NCI-H1092 (cell line): ENCODE measurements at places on chromosomes 12 and 14.

DNA sequence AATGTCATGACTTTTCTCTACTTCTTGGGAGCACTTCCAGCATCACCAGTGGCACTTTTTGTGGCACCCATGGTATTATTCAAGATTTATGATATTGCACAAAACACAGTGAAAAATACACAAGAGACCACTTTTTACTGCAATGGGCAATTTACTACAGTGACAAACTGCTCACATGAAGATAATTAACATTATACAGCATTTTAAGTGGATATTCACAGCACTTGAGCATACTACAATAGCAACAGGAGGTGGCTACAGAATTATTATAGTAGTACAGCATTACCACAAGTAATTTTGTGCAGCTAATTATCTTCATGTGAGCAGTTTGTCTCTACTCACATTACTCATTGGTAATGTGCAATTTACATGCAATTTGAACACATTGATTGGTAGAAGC lies 18.3 kb downstream of the IL26 start:
- no peak for DNase-seq

DNA sequence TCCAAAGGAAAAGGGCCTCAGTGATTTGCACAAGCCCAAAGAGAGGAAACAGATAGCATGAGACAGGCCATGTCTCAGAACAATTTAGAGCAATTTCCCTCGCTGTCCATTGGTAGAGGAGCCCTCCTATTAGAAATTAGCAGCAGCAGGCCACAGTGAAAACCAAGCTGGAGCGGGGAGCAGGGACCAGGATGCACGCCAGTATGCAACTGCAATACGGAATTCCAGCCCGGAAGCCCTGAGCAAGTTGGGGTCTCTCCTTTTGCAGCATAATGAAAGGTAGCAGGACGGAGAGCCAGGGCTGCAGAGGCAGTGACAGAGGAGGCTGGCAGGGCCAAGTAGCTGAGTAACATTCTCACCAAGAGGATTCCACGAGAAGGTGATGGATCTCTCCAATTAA lies 84.9 kb upstream of the CLMN start:
- DNase-seq = no peak

DNA sequence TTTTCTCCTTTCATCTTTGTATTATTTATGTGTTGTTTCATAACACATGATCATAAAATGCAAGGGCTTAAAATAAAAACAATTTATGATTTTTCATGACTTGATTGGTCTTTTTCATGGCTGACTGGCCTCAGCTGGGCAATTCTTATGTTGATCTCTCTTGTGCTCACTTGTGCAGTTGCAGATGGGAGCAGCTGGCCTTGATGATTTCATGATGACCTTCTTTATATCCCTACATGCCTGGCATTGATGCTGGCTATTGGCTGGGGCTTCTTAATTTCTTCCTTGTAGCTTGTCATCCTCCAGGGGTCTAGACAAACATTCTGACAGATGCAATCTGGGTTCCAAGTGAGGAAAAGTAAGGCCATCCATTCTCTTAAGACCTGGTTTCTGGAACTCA lies 1832.8 kb upstream of the FLRT2 start:
- DNase-seq = no peak

DNA sequence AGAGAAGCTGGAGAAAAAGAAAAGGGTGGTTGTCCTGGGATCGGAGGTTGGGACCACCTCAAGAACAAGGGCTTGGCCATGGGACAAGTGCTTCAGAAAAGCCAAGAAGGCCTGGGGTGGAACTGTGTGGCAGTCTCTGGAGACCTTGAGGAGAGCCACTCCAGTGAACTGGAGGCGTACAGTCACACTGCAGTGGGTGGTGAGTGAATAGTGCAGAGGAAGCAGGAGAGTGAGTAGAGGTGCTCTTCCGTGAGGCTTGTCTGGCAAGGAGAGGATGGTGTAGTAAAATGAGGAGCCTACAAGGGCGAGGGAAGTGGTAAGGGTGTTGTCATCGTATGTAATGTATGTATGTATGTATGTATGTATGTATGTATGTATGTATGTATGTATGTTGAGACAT lies 20.9 kb downstream of the RASSF3 start:
- no peak for DNase-seq

GRCh38 chr14:74501135-74501614 lies 7.6 kb downstream of the ISCA2 start:
- peak; percentile 21 for DNase-seq

DNA sequence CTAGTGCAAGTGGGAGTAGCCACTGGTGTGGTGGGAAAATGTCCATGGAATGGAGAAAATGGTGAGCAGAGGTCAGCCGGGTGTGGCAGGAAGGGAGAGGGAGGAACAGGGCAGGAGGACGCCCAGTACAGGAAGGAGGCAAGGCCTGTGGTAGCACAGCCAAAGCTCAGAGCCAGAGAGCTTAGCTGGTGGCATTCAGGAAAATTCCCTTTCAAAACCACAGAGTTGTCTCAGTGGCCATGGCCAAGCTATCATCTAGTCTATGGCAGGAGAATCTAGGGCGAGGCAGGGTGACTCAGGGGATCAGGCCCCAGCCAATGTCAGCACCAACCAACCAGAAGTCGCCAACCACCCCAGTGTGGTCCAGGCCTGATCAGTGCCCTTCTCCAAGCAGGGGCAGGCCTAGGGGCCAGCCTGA lies 67.7 kb upstream of the DDX11 start:
- no peak for DNase-seq

DNA sequence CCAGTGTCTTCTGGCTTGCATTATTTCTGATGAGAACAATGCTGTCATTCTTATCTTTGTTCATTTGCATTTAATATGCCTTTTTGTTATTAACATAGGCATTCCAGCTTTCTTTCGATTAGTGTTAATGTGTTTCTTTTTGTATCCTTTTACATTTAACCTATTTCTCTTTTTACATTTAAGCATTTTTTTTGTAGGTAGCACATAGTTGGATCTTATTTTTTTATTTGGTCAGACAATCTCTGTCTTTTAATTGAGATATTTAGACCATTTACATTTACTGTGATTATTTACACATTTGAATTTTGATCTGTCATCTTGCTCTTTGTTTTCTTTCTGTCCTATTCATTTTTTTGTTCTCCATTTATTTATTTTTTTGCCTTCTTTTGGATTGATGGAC lies 14.5 kb upstream of the KIF26A start:
- DNase-seq = no peak

- no peak for DNase-seq
Observed at GRCh38 chr14:47988175-47988574, 312.8 kb upstream of the MDGA2 start.

- no peak for DNase-seq
Observed at GRCh38 chr12:131869871-131870418, 24.5 kb upstream of the ULK1 start.

DNA sequence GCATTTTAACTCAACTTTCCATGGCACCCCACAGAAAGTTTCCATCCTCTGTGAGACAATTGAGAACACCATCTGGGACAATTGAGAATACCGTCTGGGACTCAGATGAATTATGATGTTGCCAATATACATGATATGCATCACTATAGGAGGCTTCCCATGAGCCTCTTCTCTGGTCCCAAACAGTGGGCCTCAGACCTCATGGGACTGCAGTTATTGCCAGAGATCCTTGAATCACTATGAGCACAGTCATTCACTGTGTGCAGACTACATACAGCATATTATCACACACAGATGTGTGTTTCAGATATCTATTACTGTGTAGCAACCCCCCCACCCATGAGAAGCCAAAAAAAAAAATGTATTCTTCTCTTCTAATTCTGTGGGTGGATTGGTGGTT lies 134.4 kb downstream of the GXYLT1 start:
- DNase-seq = no peak

- DNase-seq = no peak
Observed at GRCh38 chr14:68513137-68513536, 279.7 kb downstream of the ZFP36L1 start.

DNA sequence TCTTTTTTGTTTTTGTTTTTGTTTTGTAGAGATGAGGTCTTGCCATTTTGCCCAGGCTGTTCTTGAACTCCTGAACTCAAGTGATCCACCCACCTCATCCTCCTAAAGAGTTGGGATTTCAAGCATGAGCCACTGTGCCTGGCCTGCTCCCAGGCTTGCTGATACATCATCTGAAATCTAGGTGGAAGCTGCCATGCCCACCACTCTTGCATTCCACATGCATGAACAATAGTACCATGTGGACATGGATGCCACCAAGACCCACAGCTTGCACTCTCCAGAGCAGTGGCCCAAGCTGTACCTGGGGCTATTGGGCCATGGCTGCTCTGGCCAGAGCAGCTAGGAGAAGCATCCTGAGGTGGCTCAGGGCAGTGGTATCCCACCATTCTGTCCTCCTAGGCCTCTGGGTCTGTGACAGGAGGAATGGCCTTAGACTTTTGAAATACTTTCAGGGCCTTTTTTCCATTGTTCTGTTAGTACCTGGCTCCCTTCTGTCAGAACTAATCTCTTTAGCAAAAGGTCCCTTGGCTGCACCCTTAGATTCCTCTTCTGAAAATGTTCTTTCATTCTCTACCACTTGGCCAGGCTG lies 13.7 kb downstream of the FLVCR2 start:
- no peak for DNase-seq

- DNase-seq = no peak
Observed at GRCh38 chr12:30782316-30783173, 27.8 kb upstream of the CAPRIN2 start.

DNA sequence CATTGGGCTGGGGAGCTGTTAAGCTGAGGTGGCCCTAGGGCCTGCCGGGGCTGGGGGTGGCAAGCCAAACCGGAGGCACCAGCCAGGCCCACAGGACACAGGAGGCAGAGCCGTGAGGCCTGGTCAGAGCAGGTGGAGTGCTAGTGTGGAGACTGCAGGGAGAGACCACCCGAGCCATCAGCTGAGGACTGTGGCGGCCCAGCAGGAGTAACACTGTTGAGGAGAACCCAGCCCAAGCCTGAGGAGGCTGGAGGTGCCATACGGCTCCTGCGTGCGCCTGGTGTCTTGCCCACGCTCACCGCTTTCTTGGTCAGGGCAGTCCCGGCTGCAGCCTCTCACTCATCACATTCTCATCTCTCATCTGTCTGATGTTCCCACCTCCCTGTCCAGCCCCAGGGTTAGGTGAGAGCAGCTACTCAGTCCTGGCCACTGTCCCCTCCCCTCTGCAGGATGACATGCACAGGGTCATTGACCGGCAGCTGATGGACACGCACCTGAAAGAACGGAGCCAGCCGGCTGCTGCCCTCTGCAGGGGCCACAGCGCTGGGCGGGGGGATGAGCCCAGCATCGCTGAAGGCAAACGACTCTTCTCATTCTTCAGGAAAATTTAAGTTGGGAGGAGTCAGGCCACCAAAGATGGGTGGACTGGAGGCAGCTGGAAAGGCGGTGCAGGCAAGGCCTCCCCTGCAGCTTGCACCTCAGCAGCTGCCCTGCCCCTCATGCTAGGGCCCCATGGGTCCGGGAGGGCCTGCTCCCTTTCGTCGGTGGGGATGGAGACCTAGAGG lies 23.8 kb downstream of the RAB35 start:
- no peak for DNase-seq

- no peak for DNase-seq
Observed at GRCh38 chr12:49432616-49433015, 65.4 kb downstream of the SPATS2 start.

DNA sequence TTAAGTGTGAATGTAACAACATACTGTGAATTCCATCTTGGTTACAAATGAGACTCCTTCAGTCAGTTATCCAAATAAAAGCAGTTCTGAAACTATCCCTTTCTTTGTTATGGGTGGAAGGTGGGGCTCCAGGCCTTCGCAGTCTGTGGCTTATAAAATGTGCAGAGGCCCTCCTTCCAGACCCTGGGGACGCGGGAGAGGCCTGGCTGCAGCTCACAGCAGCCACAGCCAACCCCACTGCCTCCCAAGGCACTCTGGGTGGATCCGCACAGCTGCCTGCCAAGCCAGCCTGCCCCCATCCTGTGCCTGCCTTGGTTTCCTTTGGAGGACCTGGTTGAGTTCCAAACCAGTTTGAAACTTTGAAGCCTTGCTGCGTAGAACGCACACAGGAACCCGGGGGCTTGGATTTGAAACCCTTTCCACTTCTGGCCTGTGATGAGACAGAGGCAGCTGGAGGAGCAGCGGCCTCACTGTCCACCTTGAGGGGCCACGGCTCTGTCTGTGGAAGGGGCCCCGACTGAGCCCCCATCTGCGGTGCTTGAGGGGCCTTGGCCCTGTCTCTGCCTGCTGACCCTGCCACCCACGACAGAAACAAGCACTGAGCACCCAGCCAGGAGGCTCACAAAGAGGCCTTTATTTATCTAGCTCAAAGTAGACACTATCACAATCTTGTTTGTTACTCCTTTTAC lies 30.4 kb downstream of the CCNK start:
- no peak for DNase-seq

- DNase-seq = no peak
Observed at GRCh38 chr14:74571441-74571841, 40.6 kb downstream of the LTBP2 start.

DNA sequence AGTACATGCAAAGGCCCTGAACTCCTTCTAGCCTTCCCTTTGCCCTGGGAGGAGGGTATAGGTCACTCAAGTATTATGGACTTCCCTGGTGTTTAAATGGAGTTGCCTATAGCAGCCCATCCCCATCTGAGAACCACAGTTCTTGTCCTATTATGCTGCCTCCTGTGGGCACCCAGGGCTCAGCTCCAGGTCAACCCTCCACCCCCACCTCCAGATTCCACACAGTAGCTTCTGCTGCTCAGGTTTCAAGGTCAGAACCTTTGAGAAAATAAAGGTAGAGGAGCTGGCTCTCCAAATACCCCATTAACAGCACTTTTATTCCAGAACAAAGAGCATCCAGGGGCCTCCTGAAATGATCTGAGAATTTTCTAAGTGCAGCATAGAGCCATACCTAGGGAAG lies 57.4 kb downstream of the ACTN1 start:
- no peak for DNase-seq

GRCh38 chr14:75264036-75264435 lies 14.6 kb upstream of the FOS start:
- no peak for DNase-seq

DNA sequence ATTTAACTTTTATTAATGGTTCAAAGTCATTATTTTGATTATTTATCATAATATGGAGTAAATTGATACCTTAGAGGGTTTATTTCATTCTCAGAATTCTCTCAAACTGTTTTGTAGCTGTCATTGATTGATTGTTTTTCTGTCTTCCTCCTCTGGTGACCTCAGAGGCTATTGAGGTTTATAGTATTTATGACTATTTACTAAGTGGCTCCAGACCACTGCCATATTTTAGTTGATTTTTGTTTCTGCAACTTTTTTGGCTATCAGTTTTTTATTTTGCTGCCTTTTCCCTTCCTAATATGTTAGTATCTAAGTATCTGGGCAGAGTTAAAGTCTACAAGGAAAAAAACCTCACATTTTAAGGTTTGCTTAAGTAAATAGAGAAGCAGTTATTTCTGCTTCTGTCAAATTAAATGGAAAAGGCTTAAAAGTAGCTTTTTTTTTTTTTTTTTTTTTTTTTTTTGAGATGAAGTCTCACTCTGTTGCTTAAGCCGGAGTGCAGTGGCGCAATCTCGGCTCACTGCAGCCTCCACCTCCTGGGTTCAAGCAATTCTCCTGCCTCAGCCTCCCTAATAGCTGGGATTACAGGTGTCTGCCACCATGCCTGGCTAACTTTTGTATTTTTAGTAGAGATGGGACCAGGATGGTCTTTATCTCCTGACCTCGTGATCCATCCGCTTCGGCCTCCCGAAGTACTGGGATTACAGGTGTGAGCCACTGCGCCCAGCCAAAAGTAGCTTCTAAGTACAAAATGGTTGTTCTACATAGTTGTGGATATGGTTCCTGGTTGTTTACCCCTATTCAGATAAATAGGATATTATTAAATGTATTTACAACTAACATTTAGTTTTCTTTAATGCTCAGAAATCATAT lies 8.2 kb downstream of the MDM2 start:
- no peak for DNase-seq

- DNase-seq = no peak
Observed at GRCh38 chr12:89082370-89082753, 269.9 kb downstream of the DUSP6 start.

GRCh38 chr12:213527-213932 lies 427 bp downstream of the SLC6A12 start:
- DNase-seq = no peak
